ENCODE measurements at places on chromosomes 6 and 20. TPM values are rescaled to one million over a fixed set of nuclear protein-coding genes. Genes with fewer than 3 reads are reported as not detected.

GRCh38 chr20:17662333-17663039, 19.6 kb downstream of the RRBP1 start:
- peak; percentile 31 for DNase-seq
- peak overlapping the region; percentile 55 for H3K27ac ChIP-seq
- H3K4me1 ChIP-seq, result peaks cover 81% of the 10 kb centered on the region
- peaks cover 50% of the 10 kb centered on the region for H3K36me3 ChIP-seq
- no peak overlapping the region for H3K4me3 ChIP-seq
- peaks cover 6% of the 10 kb centered on the region for H3K27me3 ChIP-seq

DNA sequence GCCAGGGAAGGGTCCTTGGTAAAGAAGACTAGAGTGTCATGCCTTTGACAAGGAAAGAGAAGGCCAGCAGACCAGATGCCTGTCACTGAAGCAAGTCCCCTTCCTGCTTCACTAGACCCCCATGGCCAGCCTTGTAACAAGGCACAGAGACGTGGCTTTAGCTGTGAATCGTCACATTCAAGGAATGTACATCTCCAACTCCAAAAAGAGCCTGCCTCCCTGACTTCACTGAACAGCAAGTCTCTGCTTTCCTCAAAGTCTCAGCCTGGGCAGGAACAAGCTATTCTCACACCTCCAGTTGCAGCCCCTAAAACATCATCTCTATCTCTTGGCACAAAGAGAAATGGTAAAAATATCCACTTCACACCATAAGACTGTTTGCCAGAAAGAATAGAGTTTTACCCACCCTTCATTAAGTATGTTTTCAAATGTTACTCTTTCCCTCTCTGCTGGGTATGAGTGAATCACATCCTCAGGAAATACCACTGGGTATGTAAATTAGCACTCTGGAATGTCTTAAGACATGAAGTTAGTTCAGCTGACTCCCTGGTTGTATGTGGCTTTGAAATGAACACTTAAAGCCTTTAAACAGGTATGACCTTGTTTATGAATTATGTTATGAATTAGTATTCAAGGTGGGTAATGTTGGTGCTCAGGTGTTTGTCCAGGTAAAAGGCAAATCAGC, 46.4 kb upstream of the NT5E start:
- peak overlapping the region; percentile 94 for H3K27ac ChIP-seq
- no peaks in the 10 kb centered on the region for H3K27me3 ChIP-seq
- H3K36me3 ChIP-seq, result peaks cover 4% of the 10 kb centered on the region
- H3K4me1 ChIP-seq, result peaks cover 90% of the 10 kb centered on the region
- DNase-seq, result peak; percentile 86

DNA sequence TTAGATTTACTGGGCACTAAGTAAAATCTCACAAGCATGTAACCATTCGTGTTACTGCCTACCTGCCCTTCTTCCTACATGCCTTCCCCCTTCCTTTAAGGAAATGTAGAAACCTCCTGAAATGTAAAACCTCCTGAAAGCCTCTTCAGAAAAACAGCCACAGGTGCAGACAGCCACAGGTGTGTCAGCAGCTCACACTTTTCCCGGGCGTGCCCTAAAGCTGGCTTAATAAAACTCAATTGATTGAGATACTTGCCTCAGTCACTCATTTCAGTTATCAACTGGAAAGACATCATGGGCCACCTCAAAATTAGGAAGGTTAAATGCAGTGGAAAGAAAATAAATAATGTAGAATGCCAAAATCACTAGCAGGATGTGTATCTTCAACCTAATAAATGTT, 23.1 kb upstream of the PBOV1 start:
- no peaks in the 10 kb centered on the region for H3K27me3 ChIP-seq
- H3K36me3 ChIP-seq, result no peaks in the 10 kb centered on the region
- no peak for DNase-seq
- H3K4me3 ChIP-seq, result no peak overlapping the region

DNA sequence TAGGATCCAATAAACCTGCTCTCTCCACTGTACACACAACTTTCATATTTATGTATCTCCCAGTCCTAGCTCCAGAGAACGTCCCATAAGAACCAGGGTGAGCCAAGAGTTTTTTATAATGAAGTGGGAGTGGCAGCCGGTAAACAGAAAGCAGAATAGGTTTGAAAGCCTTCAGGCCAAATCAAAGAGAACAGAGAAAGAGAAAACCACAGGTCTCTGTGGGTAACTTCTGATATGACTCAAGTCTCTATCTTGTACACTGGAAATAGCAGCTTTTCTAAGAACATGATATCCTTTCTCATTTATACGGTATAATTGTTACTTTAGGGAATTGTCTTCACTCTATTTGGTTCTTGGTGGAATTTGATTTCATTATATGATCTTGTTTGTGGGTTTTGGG, 273.6 kb downstream of the PACRG start:
- H3K4me3 ChIP-seq, result no peak overlapping the region
- H3K4me1 ChIP-seq, result peaks cover 32% of the 10 kb centered on the region
- H3K27ac ChIP-seq, result no peak overlapping the region
- no peaks in the 10 kb centered on the region for H3K36me3 ChIP-seq
- DNase-seq, result peak; percentile 3

GRCh38 chr6:7846966-7847818, 63.4 kb downstream of the TXNDC5 start:
- no peak for DNase-seq
- H3K27me3 ChIP-seq, result peaks cover 2% of the 10 kb centered on the region
- H3K4me3 ChIP-seq, result no peak overlapping the region
- H3K36me3 ChIP-seq, result no peaks in the 10 kb centered on the region
- no peak overlapping the region for H3K27ac ChIP-seq

DNA sequence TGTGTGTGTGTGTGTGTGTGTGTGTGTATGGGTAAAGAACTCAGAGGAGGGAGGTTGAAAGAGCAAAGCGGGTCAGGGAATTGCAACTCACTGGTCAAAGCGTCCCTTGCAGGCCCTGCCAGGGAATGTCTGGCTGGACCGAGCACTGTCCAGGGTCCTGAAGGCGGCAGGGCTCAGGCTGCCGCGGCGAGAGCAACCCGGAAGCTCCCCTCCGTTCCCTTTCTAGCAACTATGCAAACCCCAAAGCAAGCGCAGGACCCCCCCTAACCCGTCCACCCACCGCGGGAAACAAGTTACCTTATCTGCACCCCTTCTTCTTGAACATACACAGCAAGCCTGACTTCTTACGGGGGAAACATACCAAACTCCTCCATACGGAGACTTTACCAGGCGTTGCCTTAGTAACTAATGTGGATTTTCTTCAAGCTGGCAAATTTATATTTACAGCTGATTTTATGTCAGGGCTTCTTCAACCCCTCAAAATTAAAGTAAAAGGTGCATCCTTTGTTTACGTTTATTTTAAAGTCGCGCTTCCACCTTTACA, 538 bp upstream of the GRM1 start:
- peaks cover 1% of the 10 kb centered on the region for H3K27me3 ChIP-seq
- no peaks in the 10 kb centered on the region for H3K36me3 ChIP-seq
- no peak overlapping the region for H3K4me3 ChIP-seq
- H3K4me1 ChIP-seq, result no peaks in the 10 kb centered on the region
- H3K27ac ChIP-seq, result no peak overlapping the region

DNA sequence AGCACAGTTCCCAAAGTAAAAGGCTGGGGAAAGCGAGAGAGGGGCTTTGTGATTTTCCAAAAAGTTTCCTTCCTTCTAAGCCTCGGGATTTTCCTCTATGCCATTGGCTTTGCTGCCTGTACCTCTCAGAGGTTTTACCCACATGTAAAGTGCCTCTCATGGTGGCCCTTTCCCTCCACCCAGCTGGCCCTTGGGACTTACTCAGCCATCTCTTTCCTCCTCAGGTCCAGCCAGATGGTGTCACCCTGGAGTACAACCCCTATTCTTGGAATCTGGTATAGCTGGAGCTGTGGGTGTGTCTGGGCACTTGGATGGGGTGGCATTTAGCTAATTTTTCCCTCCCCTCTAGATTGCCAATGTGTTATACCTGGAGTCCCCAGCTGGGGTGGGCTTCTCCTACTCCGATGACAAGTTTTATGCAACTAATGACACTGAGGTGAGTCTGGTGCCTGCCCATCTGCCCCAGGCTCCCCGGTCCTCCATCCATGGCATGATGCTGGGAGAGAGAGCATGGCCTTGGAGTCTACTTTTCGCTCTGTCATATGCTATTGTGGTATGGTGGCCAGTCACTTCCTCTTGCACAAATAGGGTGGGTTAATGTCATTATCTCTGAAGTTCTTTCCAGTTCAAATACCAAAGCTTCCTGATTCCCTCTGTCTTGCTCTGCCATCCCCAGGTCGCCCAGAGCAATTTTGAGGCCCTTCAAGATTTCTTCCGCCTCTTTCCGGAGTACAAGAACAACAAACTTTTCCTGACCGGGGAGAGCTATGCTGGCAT, 1.1 kb downstream of the CTSA start:
- H3K4me1 ChIP-seq, result peaks cover 29% of the 10 kb centered on the region
- peaks cover 5% of the 10 kb centered on the region for H3K27me3 ChIP-seq
- DNase-seq, result peak; percentile 32
- H3K36me3 ChIP-seq, result peaks cover 4% of the 10 kb centered on the region
- H3K27ac ChIP-seq, result peak overlapping the region; percentile 74
- H3K4me3 ChIP-seq, result peak overlapping the region; percentile 93

- H3K4me1 ChIP-seq, result peaks cover 14% of the 10 kb centered on the region
- DNase-seq, result no peak
These were observed 157.8 kb downstream of the TRIM27 start for GRCh38 chr6:28765978-28766351.

DNA sequence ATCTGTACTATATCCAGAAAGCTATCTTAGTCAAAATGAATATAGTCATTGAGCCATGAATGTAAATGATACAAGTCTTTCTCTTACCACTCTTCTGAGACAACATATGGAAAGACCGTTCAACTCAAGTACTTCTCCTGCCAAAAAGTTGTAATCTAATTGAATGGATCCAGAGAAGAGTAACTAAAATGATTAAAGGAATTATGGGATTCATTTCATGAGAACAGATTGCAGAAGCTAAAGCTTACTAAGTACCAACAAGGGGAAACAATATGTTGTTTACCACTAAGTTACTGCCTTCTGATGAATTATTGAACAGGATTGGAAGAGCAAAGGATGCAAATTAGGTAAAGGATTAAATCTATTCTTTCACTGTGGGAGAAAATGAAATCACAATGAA, 2.0 kb upstream of the LGSN start:
- H3K36me3 ChIP-seq, result no peaks in the 10 kb centered on the region
- peaks cover 9% of the 10 kb centered on the region for H3K27me3 ChIP-seq
- no peak overlapping the region for H3K27ac ChIP-seq
- no peak overlapping the region for H3K4me3 ChIP-seq

- no peaks in the 10 kb centered on the region for H3K36me3 ChIP-seq
- no peaks in the 10 kb centered on the region for H3K27me3 ChIP-seq
- DNase-seq, result peak; percentile 20
- H3K4me1 ChIP-seq, result peaks cover 38% of the 10 kb centered on the region
- H3K4me3 ChIP-seq, result peak overlapping the region; percentile 79
These were observed 168.9 kb upstream of the COL21A1 start for GRCh38 chr6:56416247-56416646.

- H3K4me3 ChIP-seq, result no peak overlapping the region
- peaks cover 15% of the 10 kb centered on the region for H3K27me3 ChIP-seq
- no peak for DNase-seq
These were observed 157.8 kb downstream of the TPBG start for GRCh38 chr6:82521369-82521768.

DNA sequence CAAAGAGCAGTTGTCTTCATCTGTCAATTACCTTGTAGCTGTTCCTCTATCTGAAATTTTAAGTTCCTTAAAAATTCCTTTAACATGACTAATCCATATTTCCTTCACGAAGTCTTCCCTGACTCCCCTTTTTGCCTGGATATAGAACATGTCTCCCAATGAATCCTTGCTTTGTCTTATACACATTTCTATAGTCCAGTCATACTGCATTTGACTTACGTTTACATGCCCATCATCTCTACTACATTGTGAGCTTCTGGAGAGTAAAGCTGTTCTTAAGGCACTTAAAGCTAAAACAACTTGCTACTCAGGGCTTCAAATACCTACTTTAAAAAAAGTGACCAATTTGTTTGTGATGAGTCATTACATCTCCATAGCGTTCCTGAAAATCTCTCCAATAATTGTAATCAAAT, 4.9 kb downstream of the REV3L start:
- DNase-seq, result peak; percentile 19
- H3K4me1 ChIP-seq, result peaks cover 69% of the 10 kb centered on the region
- peaks cover 2% of the 10 kb centered on the region for H3K27me3 ChIP-seq
- H3K36me3 ChIP-seq, result peaks cover 11% of the 10 kb centered on the region

- peak overlapping the region; percentile 100 for H3K4me3 ChIP-seq
- peaks cover 16% of the 10 kb centered on the region for H3K36me3 ChIP-seq
- H3K27ac ChIP-seq, result peak overlapping the region; percentile 97
- H3K4me1 ChIP-seq, result peaks cover 43% of the 10 kb centered on the region
These were observed 697 bp downstream of the PPT2 start for GRCh38 chr6:32154514-32155161.

DNA sequence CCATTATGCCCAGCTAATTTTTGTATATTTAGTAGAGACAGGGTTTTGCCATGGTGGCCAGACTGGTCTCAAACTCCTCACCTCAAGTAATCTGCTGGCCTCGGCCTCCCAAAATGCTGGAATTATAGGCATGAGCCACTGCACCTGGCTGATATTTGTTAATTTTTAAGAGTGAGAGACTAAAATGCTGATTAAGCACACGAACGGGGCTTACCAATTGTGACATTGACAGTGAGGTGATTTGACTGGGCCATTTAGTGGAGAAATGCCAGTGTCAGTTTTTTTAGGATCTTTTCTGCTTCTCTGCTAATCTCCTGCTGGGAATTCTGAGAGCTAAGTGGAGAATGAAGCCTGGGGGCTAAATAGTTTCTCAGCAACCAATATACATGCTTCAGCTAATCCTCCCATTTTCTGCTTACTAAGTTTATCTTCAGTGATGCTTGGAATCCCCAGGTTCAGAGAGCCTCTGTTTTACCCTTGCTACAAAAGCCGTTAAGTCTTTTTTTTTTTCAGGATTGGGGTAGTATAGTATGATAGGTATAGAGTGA, 9.8 kb upstream of the DEFB123 start:
- H3K4me1 ChIP-seq, result no peaks in the 10 kb centered on the region
- H3K4me3 ChIP-seq, result no peak overlapping the region
- DNase-seq, result no peak
- H3K27ac ChIP-seq, result no peak overlapping the region
- peaks cover 11% of the 10 kb centered on the region for H3K27me3 ChIP-seq
- H3K36me3 ChIP-seq, result no peaks in the 10 kb centered on the region

DNA sequence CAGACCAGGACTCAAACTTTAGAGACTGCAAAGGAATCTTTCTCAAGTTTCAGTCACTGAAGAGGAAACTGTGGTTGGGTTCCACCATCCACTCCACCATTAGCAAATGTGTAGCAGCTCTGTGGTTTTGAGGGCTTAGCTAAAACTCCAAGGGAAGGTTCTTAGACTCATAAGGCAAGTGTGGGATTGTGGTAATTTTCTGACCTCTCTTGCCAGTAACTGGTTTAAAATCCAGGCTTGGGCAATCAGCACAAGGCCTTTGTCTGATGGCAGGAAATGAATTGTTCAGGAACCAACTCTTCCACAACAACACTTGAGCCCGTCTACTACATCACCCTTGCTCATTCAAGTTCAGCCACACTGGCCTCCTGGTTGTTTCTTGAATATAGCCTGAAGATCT, 68.6 kb upstream of the FBXL4 start:
- H3K27ac ChIP-seq, result no peak overlapping the region
- H3K36me3 ChIP-seq, result no peaks in the 10 kb centered on the region
- peaks cover 34% of the 10 kb centered on the region for H3K4me1 ChIP-seq
- peaks cover 2% of the 10 kb centered on the region for H3K27me3 ChIP-seq
- DNase-seq, result peak; percentile 27

The LY6G5C gene
- 2.0 TPM for total RNA-seq

The BACH2 gene
- total RNA-seq, result not detected

The SCRT2 gene
- total RNA-seq, result not detected

The ARMC12 gene
- total RNA-seq, result not detected

The CRYBG1 gene
- total RNA-seq, result 8.5 TPM

The VSX1 gene
- total RNA-seq, result not detected

Measured in HFFc6 (cell line).